ENCODE measurements at places on chromosomes 6 and 20.

GRCh38 chr6:158517038-158517437, 42.9 kb upstream of the TMEM181 start:
- no peak for DNase-seq

- no peak for DNase-seq
Observed at GRCh38 chr6:31639449-31639861, 13.0 kb downstream of the BAG6 start.

DNA sequence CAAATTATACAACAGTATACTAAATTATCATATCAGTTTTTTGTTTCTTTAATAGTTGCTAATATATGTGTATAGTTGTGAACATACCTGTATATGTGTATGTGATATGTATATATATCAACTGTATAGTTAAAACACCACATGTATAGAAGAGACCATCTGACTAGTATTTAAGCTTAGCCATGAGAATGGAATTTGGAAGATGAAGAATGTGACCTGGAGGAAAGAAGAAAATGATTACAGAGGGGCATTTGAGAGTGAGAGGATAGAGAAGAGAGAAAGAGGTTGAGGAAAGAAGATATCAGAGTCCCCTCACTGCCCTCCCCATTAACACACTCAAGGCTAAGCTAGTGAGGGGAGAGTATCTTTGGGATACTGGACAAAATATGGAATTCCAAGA, 335.9 kb downstream of the BCKDHB start:
- no peak for DNase-seq

DNA sequence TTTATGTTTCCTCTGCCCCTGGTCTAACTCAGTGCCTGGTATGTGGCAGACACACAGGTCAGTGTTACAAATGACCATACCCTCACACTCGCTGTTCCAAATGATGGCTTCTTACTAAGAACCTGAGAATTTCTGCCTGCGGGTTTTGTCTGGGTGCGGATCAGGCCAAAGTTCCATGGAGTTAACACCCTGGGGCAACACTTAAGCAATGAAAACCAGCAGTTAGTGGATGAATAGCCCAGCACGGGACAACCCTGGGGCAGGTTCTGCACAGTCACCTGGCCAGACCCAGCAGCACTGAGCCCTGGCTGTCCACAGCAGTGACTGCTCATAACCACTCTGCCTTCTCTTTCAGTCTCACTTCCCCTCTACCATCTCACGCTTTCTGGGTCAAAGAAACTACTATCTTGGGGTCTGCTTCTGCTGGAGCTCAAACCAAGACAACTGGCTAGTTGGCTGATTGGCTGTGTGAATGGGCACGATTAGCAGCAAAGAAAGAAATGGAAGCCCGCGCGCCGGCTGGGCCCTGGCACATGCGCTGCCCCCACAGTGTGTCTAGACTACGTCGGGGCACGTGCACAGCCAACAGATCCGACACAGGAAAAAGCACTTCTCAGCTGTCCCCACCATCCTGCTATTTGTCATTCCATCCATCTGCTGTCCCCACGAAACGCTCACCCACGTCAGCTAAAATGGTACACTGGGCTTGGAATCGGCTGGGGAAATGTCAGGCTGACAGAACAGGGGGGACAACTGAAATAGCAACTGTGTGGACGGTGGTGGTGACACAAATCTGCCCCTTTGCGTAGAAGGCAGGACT, 36.6 kb downstream of the MGME1 start:
- no peak for DNase-seq

GRCh38 chr6:36169023-36170007, 27.2 kb upstream of the BRPF3 start:
- DNase-seq, result no peak

DNA sequence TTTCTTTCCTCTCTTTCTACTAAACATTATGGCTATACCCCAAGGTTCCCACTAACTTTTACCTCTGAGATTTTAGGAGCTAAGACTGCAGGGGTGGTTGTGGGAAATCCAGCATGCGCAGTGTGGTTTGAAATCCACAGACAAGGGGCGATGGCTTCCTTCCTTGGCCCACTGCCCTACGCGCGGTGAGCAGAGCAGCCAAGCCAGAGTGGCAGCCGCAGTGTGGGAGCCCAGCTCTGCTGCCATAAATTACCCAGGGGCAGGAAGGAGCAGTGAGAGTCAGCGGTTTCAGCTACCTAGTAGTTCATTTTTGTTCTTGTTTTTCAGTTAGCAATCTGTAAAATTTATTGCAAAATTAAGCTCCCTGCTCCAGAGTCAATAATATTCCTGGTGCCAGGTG, 101.4 kb downstream of the BMP2 start:
- no peak for DNase-seq

- DNase-seq, result no peak
Observed at GRCh38 chr6:4434655-4435054, 299.3 kb upstream of the ECI2 start.

- peak; percentile 25 for DNase-seq
Observed at GRCh38 chr6:33958526-33959328, 154.9 kb upstream of the MLN start.

DNA sequence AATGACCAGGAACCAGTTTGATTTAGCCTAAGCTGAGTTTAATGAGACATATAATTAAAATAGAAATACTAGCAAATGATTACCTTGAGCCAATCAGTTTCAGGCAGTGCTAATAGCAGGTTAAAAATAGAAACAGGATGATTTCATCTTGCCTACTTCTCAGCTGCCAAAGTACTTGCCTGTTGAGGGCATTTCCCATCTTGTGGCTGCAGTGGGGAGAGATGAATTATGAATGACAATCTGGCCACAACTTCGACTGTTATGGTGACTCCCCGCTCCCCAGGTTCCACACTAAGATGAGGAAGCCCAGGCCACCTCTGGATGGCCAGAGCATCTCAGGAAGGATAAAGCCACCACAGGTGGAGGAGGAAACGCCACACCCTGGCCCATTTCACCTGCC, 31.3 kb downstream of the MBOAT1 start:
- DNase-seq, result no peak

GRCh38 chr6:40918040-40918651, 120.9 kb downstream of the UNC5CL start:
- DNase-seq, result no peak

DNA sequence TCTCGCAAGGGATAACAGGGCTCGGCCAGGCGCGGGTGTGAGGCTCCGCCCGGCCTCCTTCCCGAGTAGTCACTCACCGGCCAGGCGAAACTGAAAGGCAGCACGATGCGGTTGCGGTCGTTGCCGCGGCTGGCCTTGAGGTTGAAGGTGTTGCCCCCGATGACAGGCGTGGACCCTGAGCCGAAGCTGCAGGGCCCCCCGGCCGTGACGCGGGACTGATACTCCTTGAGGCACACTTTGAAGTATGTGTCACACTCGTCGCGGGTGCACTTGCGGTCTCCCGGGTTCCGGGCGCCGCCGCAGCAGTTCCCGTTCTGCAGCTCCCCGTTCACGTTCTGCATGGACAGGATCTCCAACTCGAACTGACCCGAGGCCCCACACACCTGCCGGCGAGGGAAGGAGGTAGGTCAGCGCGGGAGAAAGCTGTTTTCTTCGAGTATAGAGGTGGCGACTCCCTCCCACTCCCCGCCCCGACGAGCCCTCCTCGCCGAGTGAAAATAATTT, 1.1 kb downstream of the JAG1 start:
- no peak for DNase-seq

GRCh38 chr6:1382883-1383728, 6.3 kb upstream of the FOXF2 start:
- no peak for DNase-seq

DNA sequence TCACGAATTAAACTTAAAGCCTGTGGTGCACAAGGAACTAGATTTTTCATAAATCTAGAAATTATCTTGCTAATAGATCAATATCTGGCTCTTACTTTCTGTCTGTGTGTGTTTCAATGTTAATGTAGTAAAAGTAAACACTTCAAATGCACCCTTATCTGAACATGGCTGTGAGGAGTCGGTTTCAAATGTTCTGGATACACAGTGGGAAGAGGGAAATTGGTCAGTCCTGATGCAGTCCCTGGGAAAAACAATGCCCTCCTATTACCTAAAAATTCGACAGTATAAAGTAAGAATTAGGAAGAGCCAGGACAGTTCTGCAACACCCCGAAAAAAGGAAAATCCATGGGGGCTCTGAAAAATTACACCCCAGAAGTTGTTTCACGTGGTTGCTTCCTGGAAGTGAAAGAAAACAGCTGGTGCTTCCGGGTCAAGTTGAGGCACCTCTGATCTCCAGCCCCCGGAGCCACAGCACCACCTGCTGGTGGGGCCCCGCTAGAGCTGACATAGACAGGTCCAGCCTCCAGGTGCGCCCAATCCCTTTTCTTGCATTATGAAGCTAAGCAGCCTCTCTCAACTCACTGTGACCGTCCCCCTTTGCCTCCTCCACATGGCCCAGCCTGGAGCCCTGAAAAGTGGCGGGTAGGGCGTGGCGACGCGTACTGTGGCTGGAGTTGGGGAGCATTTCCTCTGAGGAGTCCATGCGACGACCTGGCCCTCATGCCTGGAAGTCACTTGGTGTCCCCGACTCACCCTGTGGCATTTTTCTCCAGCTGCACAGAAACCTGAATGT, 8.3 kb downstream of the SEMG2 start:
- no peak for DNase-seq

Measured in NCI-H1930 (cell line).